ENCODE measurements at places on chromosomes 11 and 22.
A peak's percentile ranks its signal among the peaks of the same experiment; 100 is the strongest.

GRCh38 chr11:63838150-63838677 is 696 bp upstream of the MARK2 start:
- DNase-seq, result peak; percentile 13

GRCh38 chr11:6333095-6333494 is 12.8 kb upstream of the CAVIN3 start:
- DNase-seq, result no peak

DNA sequence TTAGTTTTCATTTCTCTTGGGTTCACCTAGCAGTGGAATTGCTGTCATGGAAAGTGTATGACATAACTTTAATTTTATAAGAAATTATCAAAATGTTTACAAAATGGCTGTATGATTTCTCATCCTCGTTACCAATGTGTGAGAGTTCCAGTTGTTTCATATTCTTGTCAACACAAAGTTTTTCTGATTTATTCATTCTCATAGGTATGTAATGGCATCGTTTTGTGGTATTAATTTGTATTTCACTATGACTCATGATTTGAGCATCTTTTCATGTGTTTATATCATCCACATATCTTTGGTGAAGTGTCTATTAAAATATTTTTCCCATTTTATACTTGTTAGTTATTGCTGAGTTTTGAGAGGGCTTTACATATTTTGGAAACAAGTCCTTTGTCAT is 5.5 kb downstream of the FAM111B start:
- no peak for DNase-seq

- no peak for DNase-seq
Measured at GRCh38 chr22:16965083-16965482, 42.9 kb downstream of the GAB4 start.

GRCh38 chr22:19292458-19293230 is 1.1 kb upstream of the CLTCL1 start:
- DNase-seq, result no peak

GRCh38 chr22:23782252-23782651 is 4.5 kb upstream of the SMARCB1 start:
- no peak for DNase-seq

GRCh38 chr11:1494650-1495049 is 8.1 kb upstream of the MOB2 start:
- DNase-seq, result no peak

GRCh38 chr11:798093-798713 is at the start of gene SLC25A22:
Gene SLC25A22, minus strand, starts transcription at chr11:798281. Its CDS starts 3,275 bp downstream, at chr11:795006.
- DNase-seq, result peak; percentile 66

- DNase-seq, result no peak
Measured at GRCh38 chr22:48262596-48263430, 1500.4 kb downstream of the TBC1D22A start.

- peak; percentile 93 for DNase-seq
Measured at GRCh38 chr11:68839054-68839865, 2.5 kb downstream of the CPT1A start.

- DNase-seq, result no peak
Measured at GRCh38 chr11:1763336-1763795, 361 bp downstream of the CTSD start.

DNA sequence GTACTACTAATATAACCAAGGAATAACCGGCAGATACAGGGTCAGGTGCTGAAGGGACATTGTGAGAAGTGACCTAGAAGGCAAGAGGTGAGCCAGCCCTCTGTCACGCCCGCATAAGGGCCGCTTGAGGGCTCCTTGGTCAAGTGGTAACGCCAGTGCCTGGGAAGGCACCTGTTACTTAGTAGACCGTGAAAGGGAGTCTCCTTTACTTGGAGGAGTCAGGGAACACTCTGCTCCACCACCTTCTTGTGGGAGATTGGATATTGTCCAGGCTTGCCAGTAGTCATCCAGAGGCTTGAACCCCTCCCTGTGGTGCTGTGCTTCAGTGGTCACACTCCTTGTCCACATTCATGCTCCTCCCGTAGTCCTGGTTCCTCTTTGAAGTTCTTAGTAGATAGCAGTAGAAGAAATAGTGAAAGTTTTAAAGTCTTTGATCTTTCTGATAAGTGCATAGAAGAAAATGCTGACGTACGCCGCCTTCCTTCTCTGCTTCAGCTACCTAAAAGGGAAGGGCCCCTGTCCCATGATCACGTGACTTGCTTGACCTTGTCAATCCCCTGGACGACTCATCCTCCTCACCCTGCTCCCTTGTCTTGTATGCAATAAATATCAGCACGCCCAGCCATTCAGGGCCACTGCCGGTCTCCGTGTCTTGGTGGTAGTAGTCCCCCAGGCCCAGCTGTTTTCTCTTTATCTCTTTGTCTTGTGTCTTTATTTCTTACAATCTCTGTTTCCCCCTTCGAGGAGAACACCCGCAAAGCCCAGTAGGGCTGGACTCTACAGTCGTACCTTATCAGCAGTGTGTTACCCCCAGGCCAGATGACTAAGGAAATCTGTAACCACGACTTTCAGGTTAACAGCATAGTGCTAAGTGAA is 6.1 kb downstream of the NUP50 start:
- DNase-seq, result no peak

DNA sequence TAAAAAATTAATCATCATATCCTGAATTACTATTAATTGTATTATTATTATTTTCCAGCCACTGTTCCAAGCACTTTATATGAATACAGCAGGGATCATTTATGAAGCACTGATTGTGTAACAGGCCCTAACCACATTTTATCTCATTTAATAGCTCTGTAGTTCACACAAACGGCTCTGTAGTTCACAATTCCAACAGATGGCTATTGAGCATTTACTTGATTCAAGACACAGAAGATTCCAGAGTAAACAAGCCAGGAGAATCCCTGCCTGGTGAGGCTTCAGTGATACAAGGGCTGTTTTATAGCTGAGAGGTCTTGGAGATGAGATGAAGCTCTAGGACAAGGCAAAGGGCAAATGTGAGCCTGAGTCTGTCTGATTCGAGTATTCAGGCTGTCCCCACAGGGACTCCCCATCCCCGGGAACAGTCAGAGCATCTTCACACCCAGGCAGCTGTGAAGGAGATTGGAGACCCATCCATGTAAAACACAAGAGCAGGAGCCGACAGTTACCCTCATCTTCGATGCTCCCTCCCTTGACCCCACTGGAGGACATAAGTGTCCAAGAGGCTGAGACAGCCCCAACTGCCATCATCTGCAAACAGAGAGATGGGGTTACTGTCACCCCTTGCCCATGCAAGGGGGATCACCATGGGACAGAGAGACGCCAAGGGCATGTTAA is 222.5 kb downstream of the MN1 start:
- DNase-seq, result no peak

DNA sequence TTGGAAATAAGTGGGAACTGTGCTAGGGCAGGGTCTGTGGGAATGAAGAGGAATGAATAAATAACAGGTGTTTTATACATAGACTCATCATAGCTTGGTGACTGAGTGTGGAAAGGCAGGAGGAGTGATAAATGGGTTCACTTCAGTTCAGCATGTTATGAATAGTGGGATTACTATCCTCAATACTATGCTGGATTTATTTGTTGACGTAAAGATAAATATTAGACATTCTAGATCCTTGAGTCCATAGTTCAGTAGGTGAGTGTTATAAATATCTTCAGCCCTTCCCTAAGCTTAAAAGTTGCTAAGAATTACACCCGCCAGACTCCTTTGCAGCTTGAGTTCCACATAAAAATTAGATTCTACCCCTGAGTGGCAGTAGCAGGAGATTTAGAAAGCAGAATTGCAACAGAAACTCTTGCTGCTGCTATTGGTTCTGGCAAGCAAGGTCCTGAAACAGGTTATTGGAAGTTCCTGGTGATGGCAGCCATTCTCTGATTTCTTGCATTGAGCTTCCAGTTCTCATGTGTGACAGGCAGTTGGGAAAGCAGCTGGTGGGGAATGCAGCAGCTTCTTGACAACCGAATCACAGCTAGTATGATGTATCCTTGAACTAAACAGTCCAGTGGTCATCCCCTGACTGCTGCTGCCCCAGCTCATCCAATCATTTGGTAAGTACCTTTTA is 1558.9 kb downstream of the FAM181B start:
- no peak for DNase-seq

- peak; percentile 18 for DNase-seq
Measured at GRCh38 chr11:126310200-126310991, 6.5 kb downstream of the DCPS start.

- DNase-seq, result no peak
Measured at GRCh38 chr11:72239849-72240460, 4.0 kb downstream of the PHOX2A start.

DNA sequence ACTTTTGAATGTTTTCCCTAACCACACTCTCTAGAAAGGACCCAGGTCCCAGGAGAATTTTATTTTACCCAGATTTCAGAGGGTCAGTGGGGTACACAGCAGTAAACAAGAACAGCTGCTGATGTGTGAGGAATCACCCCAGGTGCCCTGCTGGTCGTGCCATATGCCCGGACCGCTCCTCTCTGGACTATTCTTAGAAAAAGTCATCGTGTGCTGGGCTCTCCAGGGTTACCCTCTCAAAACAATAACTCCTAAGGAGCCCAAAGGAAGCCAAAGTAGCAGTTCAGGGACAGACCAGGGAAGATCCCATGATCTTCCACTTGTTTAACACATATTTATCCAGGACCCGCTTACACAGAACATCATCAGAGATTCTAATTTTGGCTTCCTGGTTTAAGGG is 29.7 kb downstream of the LRP4 start:
- DNase-seq, result no peak

DNA sequence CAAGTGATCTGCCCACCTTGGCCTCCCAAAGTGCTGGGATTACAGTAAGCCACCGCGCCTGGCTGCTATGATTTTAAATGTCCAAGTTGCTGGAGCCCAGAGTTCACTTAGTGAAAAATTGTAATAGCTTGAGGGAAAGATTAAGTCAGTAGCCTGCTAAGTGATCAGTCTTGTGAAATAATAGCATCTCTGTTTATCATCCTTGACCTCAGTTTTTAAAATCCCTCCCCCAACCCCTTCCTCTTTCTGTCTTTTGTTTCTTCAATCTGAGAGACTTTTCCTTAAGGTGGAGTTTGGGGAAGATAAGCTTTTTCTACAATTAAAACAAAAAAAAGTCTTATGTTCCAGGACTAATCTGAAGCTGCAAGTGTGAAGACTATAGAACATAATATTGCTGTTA is 6.4 kb downstream of the HIPK3 start:
- no peak for DNase-seq

DNA sequence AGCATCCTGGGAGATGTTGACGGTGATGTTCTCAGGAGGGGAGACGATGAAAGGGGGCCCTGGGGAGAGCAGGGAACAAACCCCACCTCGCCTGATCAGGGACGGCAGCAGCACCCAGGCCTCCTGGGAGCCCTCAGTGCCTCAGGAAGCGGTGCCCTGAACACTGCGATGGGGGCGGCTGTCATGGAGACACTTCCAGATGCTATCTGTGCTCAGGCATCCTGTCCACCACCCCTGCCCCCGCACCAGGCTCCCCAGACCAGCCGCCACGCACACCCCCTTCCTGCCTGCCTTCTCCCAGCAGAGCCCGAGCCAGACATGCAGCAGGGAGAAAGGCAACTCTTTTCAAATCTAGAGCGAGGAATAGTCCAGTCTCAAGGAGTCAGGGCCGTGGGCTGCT is 20.6 kb downstream of the IGSF9B start:
- DNase-seq, result no peak

GRCh38 chr11:59553323-59553722 is 42.0 kb downstream of the OR4D9 start:
- no peak for DNase-seq

DNA sequence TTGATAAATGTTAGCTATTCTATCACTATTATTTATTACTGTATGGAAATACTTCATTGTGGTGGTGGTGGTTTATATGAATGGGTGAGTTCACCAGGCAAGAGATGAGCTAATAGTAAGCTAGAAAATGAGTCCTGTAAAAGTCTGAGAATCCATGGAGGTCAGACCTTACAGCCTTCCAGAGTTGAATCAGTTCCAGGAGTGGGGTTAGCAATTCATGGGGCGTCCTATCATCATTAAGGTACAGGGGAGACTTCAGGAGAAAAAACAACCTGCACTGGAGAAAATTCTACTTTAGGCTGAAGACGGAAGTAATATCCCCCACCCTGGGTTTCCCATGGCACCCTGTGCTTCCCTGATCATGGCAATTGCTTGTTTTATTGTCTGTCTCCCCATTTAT is 6.5 kb downstream of the SYT13 start:
- no peak for DNase-seq

DNA sequence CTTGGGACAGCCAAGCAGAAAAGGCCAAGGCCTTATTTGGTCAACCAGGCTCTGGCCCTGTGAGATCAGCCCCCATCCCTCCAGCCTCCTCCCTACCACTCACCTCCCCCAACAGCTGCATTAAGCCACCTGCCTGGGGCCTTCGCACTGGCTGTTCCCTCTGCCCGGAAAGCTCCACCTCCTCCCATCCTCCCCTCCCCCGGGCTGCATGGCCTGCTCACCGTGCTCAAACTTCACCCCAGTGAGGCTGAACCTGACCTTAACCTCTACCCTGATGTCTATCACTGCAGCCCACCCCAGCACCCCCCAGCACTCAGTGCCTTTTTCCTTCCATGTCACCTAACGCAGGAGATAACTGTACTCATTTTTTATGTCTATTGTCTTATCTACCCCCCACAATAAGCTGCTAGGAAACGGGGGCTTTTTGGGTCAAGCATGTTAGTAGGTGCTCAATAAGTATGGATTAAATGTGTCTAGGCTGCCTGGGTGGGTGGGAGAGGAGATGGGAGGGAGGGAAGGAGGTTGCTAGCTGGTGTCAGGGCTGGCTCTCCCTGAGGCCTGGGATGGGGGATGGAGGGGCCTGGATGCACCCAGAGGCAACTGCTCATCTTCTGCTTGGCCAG is 912 bp downstream of the PTPRCAP start:
- DNase-seq, result no peak

DNA sequence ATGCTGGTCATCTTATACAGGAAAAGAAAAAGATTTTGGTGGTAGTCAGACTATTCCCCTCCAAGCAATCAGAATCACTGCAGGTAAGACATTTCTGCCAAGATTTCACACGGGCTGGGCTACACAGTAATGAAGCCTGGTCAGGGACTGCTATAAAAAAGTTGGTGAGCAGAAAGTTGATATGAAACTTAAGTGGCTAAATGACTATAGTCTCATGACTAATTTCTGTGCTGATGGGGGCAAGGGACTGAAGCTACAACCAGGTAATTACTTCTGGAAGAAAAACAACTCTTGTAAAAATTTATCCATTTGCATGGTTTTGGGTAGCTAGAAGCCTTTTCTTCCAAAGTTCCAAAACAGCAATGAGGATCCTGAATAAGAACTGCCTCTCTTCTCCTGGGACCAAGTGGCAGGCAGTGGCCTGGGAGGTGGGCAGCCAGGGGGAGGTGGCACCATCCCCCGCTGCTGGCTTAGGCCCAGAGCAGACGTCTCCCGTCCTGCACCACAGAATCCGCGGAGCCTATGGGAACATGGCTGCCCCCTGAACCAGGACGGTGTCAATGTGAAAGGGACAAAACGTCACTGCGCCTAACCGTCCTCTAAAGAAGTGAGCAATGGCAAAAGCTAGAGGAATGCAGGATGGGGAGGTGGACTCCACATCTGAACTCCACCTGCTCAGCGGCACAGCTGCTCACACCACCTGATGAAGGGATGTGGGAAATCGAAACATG is 122.6 kb upstream of the LMO1 start:
- no peak for DNase-seq

DNA sequence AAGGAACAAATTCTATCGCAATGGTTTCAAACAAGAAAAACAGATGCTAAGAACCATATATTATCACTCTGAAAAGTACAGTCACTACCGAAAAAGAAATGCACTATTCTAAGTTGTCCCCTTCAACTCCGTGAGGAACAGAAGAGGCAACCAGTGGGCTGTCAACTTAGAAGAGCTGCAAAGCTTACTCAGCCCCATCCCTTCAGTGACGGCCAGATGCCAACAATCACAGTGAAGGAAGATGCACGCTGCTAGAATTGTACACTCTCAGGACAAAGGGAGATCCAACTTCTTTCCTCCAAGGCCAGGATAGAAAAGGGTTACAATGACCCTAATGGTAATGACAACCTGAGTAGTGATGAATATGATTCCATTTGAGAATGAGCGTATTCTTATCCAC is 38.5 kb upstream of the CHKA start:
- DNase-seq, result no peak

Data from activated T-helper 1 cell treated with anti-CD3 and anti-CD28 coated beads, Interleukin-2, amount 50 U/mL, for 16 hours (primary cell).